ENCODE measurements at places on chromosomes 5 and 9.

DNA sequence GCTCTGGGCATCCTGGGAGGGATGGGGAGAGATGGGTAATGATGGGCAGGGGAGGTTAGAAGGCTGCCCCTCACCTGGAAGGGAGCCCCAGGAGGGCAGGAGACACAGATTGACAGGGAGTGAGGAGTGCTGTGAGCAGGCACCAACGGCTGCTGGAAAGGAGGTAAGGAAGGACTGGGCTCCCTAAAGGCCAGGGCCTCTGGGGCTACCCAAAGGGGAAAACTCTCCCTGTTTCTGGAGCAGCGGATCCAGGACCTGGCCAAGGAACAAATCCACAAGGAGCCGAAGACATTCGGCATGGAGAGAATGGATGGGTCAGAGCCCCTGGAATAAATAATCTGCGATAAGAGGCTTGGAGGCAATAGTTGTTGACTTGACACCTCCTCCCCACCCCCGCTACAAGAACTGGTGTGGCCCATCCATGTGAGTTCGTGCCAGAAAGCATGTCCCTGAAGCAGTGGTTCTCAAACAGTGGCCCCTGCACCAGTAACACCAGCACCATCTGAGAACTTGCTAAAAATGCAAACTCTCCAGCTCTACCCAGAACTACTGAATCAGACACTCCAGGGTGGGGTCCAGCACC, 208.3 kb downstream of the GABBR2 start:
- H3K4me3 ChIP-seq, result no peak overlapping the region
- H3K27me3 ChIP-seq, result peaks cover 4% of the 10 kb centered on the region
- DNase-seq, result no peak
- H3K27ac ChIP-seq, result no peak overlapping the region

DNA sequence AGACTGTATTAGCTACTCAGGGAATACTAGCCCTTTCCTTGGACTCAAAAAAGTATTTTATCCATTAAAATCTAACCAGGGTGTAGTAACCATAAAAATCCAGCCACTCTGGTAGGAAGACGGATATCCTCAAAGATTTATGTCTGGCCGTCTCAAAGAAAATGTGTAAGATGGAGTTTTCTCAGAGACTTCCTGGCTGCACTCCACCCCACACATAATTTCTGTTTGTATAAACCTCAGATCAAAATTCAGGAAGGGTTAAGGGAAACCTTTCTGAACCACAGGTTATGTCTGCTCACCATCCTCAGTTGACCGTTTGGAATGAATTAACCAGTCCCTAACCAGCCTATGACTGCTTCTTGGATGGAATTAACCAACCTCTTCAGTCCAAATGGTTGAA, 13.8 kb upstream of the SMIM23 start:
- no peak overlapping the region for H3K27ac ChIP-seq
- H3K4me1 ChIP-seq, result no peaks in the 10 kb centered on the region
- H3K4me3 ChIP-seq, result no peak overlapping the region
- H3K36me3 ChIP-seq, result no peaks in the 10 kb centered on the region

DNA sequence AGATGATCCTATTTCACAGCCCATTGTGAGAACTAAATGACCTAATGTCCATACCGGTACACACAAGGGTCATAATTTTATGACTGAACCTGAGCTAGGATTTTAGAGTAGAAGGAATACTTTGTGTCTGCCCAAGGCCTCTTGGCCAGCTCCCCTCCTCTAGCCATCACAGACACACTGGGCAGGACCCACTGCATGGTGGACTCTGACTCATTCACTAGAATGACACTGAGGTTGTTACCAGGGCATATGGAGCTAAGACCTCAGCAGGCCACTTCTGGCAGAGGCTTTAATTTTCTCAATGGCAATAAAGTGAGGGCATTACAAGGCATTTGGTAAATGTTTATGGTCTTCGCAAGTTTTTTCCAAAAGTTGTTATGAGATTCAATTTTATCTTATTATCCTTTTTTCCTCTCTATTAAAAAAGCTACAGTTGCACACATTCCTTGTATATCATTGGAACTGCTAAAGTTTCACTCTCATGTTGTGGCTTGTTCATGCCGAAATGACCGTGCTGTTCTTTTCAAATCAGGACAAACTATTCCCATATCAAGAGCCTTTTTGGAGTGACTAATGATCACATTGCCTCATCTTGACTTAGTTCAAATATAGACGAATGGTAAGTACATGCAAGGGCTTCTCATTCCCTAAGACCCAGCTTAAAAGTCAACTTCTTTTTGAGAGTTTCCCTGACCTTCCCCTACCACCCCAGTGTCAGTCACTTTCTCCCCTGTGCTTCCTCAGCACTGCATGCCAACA, 595.7 kb downstream of the ACTL7B start:
- no peaks in the 10 kb centered on the region for H3K36me3 ChIP-seq
- DNase-seq, result no peak
- no peaks in the 10 kb centered on the region for H3K27me3 ChIP-seq
- H3K27ac ChIP-seq, result no peak overlapping the region

DNA sequence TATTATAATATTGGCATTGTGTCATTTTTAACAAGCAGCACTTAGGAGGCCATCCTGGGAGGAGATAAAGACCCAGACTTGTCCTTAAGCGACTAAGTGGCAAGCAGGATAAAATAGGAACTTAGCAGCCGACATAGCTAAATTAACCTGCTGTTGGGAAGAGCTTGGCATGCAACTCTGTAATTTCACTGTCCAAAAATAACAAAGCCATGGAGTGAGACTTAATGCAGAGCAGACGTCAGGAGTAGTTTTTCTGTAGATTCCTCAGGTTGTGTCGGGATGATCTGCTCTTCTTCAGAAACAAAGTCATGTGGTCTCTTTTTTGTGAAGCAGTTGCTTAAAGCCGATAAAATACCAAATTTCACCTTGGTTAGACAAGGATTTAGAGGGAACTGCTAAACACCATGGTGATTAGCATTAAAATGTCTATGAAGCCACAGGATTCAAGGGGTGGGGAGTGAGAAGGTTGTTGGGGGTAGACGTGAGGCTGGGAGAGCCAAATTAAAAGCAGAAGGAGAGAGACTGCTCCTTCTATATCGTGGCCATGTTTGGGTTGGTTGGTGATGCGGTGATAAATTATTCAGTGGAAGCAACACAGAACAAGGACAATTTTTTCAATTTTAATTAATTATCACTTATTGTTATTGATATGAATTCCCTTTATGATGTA, 303.0 kb downstream of the CSNK1G3 start:
- H3K36me3 ChIP-seq, result no peaks in the 10 kb centered on the region
- H3K4me3 ChIP-seq, result no peak overlapping the region

GRCh38 chr5:54837981-54838380, 147.4 kb downstream of the ESM1 start:
- no peak overlapping the region for H3K27ac ChIP-seq
- H3K36me3 ChIP-seq, result no peaks in the 10 kb centered on the region
- no peak for DNase-seq
- no peaks in the 10 kb centered on the region for H3K27me3 ChIP-seq
- H3K4me3 ChIP-seq, result no peak overlapping the region

- no peak overlapping the region for H3K27ac ChIP-seq
- H3K4me1 ChIP-seq, result no peaks in the 10 kb centered on the region
- no peaks in the 10 kb centered on the region for H3K27me3 ChIP-seq
- DNase-seq, result no peak
- H3K36me3 ChIP-seq, result no peaks in the 10 kb centered on the region
Observed at GRCh38 chr5:145996135-145996534, 59.8 kb downstream of the SH3RF2 start.

DNA sequence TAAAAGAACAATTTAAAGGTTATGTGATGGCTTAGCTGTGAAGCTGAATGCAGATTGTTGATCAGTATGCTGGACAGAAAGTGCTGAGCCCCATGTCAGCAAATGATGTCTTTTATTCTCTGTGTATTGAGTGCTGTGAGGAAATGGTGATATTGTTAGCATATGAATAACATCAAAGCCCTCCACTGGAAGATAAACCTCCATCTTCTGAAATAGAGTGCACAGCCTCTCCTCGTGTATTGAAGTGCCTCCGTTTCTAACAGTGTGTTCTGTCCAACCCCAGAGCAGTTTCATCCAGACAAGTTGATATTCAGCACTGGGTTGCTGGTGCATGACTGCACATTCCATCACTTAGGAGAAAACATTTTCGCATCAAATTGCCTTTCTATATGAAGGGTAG, 242.9 kb downstream of the CSNK1G3 start:
- no peaks in the 10 kb centered on the region for H3K4me1 ChIP-seq
- no peak overlapping the region for H3K27ac ChIP-seq
- H3K27me3 ChIP-seq, result no peaks in the 10 kb centered on the region
- no peak for DNase-seq

DNA sequence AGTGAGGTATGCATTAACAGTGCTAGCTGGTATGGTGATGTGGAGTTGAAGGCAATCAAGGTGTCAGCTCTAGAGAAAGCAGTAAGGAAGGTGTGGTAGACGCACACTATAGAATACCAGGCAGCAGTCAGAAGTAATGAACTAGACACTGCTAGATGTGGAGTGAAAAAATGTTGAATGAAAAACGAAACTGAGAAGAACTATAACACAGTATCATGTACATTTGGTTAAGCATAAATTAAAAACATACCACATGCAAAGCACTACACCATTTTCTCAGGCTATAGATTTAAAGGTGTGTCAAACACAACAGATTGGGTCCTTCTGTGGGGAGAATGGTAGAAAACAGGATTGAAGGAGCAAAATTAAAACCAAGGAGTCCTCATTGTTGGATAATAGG, 15.4 kb downstream of the ZNF622 start:
- peaks cover 59% of the 10 kb centered on the region for H3K36me3 ChIP-seq
- no peak for DNase-seq

DNA sequence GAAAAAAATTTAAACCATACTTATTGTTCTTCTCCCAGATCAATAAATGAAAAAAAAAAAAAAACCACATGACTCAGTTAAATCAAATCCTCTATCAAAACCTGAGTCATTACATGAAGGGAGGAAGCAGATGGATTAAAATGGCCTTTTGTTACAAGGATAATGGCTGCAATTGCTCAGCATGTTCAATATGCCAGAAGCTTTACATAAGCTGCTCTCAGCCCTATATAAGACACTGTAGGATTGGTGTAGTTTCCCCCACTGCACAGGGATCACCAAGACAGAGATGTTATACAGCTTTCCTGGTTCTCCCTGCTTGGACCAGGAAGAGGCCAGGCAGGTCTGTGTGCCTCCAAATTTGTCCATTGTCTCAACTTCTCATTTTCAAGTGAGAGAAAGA, 101.6 kb upstream of the MAP1B start:
- DNase-seq, result no peak
- no peaks in the 10 kb centered on the region for H3K36me3 ChIP-seq

DNA sequence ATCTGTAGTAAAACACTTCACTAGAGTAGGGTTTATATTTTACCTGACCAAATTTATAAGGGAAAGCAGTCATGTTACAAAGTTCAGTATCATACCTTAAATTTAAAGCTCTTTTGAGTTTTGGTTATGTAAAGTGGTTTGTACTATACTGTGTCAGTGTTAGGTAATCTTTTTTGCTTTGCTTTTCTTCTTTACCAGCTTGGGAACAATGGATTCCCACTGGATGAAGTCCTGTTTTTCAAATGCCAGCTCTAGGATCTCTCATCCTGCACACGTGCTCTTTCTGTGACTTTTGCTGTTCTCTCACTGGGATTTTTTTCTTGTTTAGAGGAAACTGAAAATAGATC, 15.9 kb downstream of the CYSTM1 start:
- H3K27me3 ChIP-seq, result no peaks in the 10 kb centered on the region
- peak overlapping the region; percentile 59 for H3K27ac ChIP-seq
- no peak for DNase-seq
- H3K4me3 ChIP-seq, result no peak overlapping the region
- H3K4me1 ChIP-seq, result peaks cover 26% of the 10 kb centered on the region

GRCh38 chr5:107669096-107670031, 1.4 kb downstream of the EFNA5 start:
- H3K27ac ChIP-seq, result peak overlapping the region; percentile 62
- peaks cover 20% of the 10 kb centered on the region for H3K4me1 ChIP-seq
- DNase-seq, result peak; percentile 16
- no peak overlapping the region for H3K4me3 ChIP-seq
- H3K36me3 ChIP-seq, result no peaks in the 10 kb centered on the region
- peaks cover 17% of the 10 kb centered on the region for H3K27me3 ChIP-seq

GRCh38 chr5:177476531-177477233, 3.2 kb upstream of the DBN1 start:
- H3K27me3 ChIP-seq, result peaks cover 10% of the 10 kb centered on the region
- no peak overlapping the region for H3K4me3 ChIP-seq
- DNase-seq, result peak; percentile 45
- no peaks in the 10 kb centered on the region for H3K36me3 ChIP-seq

DNA sequence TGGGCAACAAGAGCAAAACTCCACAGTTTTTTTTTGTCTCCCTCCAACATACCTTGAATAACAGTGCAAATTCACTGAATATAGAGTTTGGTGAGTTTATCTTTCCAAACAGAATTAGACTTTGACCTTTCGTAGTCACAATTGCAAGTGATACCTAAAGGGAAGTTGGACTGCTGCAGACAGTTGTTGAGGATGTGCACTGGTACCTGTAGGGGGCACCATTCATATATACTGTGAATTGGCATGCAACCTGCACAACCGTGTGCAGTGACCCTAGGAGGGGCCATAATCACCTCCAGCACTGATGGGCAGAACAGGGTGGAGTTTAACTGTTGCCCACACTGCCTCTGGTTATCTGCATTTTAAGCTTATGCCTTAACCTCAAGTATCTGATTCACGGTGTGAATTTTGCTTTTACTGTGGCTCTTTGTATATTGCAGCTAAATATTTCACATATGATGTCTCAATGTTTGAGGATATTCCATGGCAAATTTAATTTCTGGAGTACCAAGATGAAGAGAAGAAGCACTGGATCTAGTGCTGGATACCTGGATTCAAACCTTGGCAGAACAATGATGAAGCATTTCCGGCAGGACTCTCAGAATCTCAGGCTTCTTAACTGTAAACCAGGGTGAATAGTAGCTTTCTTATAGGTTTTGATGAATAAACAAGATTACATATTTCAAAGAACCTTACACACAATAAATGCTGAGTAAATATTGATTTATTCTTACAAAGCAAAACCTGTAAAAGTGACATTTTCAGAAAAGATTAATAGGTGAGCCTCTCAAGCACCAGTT, 144.3 kb downstream of the ACTBL2 start:
- H3K4me1 ChIP-seq, result no peaks in the 10 kb centered on the region
- H3K27ac ChIP-seq, result no peak overlapping the region
- DNase-seq, result peak; percentile 2
- H3K36me3 ChIP-seq, result no peaks in the 10 kb centered on the region
- no peaks in the 10 kb centered on the region for H3K27me3 ChIP-seq

GRCh38 chr9:77673941-77674791, 26.0 kb upstream of the GNA14 start:
- no peaks in the 10 kb centered on the region for H3K4me1 ChIP-seq
- H3K36me3 ChIP-seq, result no peaks in the 10 kb centered on the region
- H3K27me3 ChIP-seq, result no peaks in the 10 kb centered on the region
- H3K27ac ChIP-seq, result no peak overlapping the region
- DNase-seq, result no peak

Data from adrenal gland (tissue), 19 donors.